ENCODE measurements at places on chromosomes 3 and 15.

DNA sequence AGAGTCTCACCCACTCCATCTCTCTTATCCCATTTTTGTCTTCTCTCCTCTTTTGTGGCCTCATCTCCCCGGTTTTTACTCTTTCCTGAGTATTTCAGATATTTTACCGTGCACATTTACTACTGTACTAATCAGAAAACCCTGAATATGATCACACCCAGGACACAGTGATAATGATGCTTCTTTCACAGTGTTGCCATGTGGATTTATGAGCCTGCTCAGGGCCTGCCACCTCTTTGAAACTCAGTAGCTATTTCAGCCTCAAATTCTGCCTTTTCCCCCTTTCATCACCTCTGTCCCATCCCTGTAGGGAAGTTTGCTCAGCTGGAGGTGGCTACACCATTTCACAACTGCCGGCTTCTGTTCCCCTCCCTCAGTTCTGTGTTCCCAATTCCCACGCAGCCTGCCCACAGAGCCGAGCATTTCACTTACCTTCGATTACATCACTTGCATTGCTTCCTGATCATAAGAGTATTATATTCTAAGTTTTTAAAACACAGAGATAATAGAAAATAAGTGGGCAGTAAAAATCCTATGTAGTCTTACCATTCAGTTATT is 33.2 kb downstream of the ARNT2 start:
- no peak for DNase-seq

DNA sequence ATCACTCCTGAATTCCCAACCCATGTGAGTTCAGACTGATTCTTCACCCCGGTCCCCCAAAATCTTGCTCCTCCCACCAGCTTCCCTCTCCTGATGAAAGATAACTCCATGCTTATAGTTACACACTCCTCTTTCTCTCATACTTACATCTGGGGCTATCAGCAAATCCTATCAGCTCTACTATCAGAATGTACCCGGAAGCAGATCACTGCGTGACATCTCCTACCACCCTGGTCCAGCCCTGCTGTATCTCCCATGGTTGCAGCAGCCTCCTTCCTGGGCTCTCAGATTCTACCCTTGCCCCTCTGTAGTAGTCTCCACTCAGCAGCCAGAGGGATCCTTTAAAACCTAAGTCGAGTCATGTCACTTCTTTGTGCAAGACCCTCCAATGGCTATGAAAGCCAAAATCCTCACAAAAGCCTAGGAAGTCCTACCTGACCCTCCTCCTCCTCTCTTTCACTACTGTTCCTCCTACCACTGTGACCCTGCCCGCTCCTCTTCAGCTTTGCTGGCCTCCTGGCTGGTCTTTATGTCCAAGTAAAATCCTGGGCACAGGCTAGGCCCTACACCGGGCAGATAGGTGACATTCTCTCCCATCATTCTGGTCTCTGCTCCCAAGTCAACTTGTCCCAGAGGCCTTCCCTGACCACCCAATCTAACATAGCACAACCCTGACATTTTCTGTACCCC is 16.2 kb downstream of the XIRP1 start:
- no peak for DNase-seq

DNA sequence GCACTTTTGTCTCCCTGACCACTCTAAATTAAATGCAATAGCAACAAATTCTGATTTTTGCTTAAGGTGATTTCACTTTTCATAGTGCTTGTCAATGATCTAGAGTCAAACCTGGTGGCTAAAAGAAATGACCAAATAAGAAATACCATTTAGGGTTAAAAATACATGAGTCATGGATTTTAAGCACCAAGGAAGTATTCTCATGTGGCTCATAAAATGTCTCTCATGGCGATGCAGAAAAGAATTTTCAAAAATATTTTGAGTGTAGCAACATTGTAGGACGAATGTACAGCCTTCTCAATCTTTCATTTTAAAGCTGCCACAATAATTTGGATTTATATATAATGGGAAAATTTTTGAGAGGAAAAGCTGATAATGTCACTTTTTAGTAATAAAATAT is 193.6 kb downstream of the EPHA3 start:
- no peak for DNase-seq

- DNase-seq = no peak
Measured at GRCh38 chr3:69085833-69086722, 1.3 kb downstream of the ARL6IP5 start.

DNA sequence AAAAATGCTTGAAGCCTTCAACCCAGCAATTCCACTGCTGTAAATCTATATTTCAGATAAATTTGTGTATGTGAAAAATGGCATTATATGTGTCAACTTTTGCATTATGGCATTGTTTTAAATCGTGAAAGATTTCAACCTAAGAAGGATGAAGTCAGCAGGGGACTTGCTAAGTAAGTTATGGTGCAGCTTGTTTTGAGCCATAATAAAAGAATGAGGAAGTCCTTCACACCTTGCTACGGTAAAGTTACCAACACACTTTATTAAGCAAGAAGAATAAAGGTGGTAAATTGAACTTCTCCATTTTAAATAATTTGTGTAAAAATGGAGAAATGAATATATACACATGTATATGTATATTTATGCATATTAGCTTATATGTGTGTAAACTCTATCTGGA is 371.4 kb downstream of the ROBO2 start:
- DNase-seq = no peak

DNA sequence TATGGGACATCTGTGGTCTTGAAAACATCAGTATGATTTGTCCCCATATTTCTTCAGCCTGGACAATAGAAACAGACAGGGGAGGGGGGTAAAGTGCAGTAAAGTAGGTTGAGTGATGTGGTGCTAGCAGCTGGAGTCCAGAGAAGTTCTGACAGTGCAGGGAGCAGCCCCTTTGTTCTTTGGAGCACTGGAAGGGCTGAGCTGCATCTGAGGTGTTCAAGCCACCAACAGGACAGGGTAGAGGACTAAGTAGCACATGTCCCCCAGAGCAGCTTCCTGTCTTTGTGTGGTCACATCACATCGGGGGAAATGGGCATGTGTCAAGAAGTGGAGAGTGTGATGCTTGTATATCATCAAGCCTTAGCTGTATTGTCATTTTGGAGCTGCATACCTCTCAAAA is 12.1 kb downstream of the MRPS22 start:
- DNase-seq = no peak

GRCh38 chr3:172624999-172625398 is 85.9 kb downstream of the NCEH1 start:
- no peak for DNase-seq

GRCh38 chr3:113405180-113405579 is 36.1 kb downstream of the CFAP44 start:
- no peak for DNase-seq

- no peak for DNase-seq
Measured at GRCh38 chr15:96598514-96598913, 268.0 kb downstream of the NR2F2 start.

DNA sequence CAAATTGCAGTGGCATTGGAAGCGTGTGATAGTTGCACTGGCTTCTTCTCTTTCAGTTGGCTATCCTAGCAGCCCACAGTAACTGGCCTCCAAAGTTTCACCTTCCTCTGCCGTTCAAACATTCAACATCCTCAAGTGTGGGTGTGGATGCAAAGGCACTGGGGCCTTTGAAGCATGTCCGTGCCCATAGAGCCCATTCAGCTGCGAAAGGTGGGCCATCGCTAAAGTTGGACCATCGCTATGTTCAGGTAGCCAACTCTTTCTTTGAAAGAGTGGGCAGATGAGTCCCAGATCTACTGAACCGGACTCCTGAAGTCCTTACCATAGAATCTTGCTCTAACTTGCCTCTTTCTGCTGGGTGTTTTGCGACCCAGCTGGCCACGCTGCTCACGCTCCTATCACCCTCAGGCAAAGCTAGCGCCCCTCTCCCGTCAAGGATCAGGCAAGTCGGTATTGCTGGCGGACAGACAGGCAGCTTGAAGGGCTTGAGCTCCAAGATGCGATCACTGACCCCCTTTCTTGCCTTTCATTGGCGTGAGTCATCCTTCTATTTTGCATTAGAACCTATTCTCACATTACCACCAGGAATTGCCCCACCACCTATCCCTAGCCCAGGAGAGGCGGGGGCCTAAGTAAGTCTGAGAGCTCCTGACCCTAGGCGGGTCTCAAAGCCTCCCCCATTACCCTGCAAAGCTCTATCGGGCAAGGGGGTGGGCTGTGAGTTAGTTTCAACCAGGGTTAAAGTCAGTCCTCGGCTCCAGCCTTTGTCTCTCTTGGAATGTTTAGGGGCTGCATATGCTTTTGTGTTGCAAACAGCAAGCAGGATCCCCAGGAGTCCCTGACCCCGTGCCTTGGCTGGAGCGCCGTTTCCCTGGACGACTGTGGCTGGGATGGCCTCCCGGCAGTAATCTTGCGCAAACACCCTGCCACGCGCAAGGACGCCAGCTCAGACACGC is 28.7 kb downstream of the ZIC4 start:
- no peak for DNase-seq

DNA sequence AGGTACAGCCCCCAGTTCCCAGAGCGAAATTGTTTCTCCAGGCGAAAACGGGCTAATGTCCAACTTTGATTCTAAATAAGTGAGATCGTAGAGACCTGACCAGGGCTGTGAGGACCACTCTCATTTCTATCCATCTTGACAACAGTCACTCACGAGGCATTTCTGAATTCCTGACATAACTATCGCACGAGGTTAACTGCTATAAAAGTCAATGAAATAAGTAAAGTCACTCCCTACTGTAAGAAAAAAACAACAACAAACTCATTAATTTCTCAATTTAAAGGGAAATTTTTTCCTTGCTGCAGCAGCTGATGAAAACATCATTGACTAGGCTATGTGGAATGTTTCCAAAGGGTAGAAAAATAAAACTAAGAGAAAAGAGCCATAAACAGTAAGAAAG is 69.1 kb downstream of the GREM1 start:
- no peak for DNase-seq

DNA sequence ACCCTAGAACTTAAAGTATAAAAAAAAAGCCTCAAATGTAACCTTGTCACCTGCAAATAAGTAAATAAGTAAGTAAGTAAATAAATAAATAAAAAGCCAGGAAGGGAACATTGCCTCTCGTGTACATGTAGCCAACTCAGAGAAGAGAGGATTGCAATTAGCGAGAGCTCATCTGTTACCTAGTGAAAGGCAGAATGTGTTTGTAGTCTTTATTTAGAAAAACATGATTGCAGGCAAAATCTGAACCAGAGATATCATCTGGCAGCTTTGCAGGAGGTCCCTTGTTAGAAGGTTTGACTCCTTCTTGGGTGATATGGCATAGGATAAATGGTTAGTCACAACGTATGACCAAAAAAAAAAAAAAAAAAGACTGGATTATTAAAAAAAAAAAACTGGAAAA is 71.6 kb upstream of the SYN2 start:
- DNase-seq = no peak

DNA sequence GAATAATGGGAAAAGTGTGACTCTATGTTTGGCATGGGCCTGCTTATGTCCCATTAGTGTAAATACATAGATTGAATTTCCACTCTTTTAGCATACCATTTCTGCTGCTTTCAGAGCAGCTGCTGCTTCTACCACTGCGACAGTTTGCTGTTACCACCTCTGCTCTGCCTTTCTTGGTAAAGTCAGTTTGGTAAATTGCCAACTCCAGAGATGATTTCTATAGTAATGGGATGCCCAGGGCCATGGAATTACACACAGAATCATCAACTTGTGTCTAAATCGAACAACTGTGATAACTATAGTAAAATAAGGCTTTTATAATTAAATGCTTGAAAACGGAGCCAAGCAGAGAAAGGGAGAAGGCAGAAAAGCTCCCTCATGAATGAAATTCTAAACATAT is 168.4 kb upstream of the VEPH1 start:
- DNase-seq = no peak

- no peak for DNase-seq
Measured at GRCh38 chr15:98753726-98754656, 105.7 kb downstream of the IGF1R start.

DNA sequence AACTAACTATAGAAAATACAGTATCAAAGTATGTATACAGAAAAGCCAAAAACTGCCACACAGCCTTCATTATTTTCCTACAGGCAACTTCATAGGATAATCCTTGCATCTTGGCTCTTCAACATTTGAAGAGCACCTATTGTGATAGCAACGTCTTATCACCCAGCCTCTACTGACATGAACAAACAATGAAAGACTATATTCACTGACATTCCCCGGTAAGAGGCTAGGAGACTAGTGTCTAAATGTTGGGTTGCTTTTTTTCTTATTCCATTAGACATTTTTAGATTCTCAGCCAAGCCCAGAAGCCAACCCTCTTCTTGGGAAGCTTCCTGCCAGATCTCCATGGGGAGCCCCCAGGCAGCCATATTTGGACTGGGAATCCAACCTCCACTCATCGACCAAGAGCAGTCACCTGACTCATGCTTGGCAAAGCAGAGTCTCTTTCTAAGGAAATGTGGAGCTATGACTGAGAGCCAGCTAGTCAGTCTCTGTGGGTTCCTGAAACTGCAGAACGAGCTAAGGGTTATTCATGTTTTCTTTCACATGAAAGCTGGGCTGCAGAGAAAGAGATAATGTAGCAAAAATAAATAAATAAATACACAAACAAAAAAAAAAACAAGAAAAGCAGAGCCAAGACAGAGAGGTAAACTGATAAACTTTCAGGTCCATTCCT is 227.5 kb downstream of the MAGI1 start:
- DNase-seq = no peak

DNA sequence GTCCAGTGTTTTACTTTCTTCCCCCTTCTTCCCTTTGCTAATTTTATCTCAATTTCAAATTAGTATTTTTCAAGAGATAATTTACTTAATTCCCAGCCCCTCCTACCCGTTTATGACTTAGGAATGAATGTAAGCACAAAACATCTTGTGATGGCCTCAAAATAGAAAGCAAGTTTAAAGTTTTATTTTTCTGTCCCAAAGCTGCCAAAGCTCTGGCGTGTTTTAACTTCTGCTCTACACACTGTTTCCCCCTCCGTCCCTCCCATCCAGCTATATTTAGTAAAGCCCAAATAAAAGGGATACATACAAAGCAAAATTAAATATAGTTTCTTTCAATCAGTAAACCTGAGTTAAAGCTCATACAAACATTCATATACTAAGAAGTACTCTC is 59.9 kb downstream of the IGF2BP2 start:
- no peak for DNase-seq

DNA sequence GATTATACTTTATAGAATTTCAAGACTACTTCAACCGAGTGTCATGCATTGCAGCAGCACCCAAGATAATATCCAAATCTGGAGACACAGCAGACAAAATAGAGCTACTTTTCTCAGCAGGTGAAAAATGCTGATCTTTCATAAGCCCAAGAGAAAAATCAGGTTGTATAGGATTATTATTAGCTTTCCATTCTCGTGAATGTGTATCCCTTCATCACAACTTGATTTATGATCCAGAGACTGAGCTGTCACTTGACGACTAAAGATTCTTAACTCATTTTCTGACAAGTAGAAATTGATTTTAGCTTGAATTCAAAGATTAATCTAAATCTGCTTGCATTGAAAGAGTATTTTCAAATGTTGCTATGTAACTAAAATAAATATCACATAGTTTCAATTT is 32.4 kb downstream of the EPHA3 start:
- DNase-seq = no peak

- DNase-seq = no peak
Measured at GRCh38 chr15:72927451-72927850, 124.8 kb upstream of the NEO1 start.

GRCh38 chr3:125386811-125387210 is 11.7 kb upstream of the ZNF148 start:
- no peak for DNase-seq

Measured in cortex of kidney (tissue), 1 donor.